ENCODE measurements at places on chromosomes 3 and 15.

GRCh38 chr3:47890828-47891612 lies 88.1 kb downstream of the DHX30 start:
- no peak for DNase-seq

DNA sequence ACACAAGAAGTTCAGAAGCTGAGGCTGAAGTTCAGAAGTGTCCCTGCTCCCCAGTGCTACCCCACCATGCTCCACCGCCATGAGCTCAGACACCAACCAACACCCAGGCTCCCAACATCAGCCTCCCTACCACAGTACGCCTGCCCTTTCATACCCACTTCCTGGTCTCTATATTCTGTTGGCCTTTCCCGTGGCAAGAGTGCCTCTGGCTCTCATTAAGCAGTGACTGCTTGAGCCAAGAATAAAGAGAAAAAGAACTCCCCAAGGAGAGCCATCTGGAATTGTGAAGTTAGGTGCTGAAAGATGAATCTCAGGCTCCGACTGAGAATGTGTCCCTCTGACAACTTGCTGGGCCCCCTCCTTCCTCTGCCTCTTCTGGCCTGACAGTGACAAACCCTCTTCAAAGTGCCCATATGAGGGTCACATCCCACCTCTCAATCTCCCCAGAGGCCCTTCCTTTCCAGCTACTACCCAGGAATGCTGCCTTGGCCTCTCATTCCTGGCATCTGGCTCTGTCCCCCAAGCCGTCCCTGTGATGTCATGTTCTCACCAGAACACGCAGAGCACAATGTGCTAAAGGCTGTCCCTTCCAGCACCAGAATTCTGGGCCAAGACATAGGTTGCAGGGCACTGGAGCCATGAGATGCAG lies 306.8 kb downstream of the NTRK3 start:
- no peak for DNase-seq

DNA sequence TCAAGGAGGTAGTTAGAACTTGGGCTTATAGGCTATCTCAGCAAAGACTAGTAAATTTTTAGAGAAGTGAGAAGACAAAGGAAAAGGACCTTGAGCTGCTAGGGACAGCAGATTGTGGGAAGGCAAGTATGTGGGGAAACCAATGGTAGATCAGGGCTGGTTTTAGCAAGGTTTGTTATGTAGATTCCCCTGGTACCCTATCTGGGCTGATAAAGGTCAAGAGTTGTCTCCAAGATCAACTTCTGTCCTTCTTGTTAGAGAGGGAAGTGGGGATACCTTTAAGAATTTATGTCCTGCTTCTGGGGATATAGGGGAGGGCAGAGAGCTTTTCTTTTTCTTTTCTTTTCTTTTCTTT lies 28.9 kb downstream of the KAT2B start:
- no peak for DNase-seq

DNA sequence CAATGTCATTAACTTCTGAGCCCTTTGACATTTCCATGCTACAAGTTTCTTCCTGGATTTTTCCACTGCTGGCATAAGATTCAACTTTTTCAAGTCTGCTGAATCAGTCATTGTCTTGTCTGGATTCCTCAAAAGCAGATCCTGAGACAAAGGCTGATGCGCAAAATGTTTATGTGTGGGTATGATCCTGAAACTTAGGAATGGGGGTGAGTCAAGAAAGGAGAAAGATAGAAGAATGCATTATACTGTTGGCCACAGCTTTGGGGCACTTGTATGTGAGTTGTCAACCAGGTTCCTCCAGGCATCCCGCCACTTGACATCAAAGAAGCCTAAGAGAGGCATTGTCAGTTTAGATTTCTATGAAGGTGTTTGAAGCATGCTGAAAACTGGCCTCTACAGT lies 50.4 kb downstream of the FOXB1 start:
- no peak for DNase-seq

GRCh38 chr15:69781411-69782125 lies 316.1 kb downstream of the TLE3 start:
- DNase-seq = no peak

GRCh38 chr3:16928386-16929132 lies 43.8 kb downstream of the PLCL2 start:
- no peak for DNase-seq

DNA sequence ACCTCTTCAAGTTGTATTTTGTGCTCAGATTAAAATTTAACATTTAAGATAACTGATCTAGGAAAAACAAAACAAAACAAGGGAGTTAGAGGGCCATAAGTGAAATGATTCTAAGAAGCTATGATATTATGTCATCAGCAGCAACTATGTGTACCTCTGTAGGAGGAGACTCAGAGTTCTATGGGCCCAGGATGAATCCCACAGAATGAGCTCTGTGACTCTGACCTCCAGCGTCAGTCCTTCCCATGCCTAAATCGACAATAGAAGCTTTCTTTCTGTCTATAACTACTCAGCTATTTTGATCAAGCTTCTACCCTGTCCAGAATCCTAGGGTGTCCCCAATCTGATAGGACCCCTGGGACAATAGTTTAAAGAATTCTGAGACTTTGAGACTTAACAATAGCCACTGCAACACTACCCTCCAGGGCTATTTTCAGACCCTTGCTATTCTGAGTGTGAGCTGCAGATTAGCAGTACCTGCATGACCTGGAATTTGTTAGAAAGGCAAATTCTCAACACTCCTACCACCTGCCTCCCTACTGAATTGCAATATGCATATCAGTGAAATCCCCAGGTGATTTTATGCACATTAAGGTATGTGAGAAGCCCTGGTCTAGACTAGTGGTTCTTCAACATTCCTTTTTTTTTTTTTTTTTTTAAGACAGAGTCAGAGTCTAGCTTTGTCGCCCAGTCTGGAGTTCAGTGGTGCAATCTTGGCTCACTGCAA lies 66.7 kb downstream of the ARHGAP31 start:
- no peak for DNase-seq

DNA sequence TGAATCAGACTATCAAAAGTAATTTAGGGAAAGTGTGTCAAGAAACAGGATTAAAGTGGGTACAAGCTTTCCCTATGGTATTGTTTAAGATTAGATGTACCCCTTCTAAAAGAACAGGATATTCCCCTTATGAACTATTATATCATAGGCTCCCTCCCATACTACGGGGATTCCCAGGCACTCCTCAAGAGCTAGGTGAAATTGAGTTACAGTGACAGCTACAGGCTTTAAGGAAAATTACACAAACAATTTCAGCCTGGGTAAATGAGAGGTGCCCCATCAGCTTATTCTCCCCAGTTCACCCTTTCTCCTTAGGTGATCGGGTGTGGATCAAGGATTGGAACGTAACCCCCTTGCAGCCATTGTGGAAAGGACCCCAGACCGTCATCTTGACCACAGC lies 240.8 kb upstream of the CNTN6 start:
- no peak for DNase-seq

DNA sequence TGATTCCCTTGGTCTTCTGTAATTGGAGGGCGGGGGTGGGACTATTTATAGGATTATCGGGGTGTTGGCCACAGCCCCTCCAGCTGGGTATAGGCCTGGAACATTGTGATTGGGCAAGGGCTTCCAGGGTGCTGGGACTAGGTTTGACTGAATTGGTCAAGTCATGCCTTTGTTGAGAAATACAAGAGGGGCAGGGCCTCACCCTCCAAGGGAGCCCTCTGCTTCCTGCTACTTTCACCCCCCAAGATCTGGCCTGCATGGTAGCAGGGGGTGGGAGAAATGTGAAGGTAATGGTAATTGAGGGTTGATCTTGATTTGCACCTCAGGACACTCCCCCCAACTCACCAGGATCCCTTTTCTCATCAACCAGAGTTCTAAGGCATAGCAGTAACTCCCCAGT lies 25.2 kb downstream of the TRIM71 start:
- no peak for DNase-seq

DNA sequence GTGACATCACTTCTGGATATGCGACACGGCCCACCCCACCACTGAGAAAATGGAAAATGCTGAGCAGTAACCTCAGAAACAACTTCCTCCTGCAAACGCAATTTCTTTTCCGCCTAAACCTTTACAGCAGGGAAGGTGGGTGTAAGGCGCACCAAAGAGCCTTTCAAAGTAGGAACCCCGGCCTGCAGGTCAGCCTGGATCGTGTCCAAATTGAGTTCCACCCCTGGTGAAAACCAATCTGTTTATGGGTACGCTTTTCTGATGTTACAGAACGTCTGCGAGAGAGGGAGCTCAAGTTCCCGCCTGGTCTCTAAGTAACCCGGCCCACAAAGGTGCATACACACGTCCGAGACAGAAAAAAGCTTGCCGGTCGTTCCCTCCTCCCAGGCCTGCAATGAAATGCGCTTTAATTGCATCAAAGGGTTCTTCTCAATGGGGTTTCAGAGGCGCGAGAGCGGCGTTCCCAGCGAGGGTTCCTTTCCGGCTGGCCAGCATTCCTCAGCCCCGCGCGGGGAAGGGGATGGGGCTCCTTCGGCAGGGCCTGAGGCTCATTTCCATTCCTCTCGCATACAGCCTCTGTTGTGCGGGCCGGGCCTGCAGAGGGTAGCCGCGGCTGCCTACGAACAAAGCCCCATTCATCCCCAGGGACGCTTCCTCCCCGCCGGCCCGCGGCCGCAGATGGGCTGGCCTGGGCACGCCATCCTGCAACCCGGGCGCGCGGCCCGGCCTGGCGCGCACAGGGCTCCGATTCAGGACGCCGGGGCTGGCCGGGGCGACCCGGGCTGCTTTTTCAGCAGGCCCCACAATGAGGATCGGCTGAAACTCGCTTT lies 138.1 kb downstream of the TMCO5A start:
- no peak for DNase-seq

GRCh38 chr3:51942603-51943450 lies 664 bp downstream of the PARP3 start:
- peak; percentile 62 for DNase-seq

GRCh38 chr3:184655597-184655996 lies 56.3 kb downstream of the MAGEF1 start:
- no peak for DNase-seq

GRCh38 chr3:129553719-129554118 lies 10.7 kb downstream of the H1-8 start:
- no peak for DNase-seq

GRCh38 chr15:40533763-40534364 lies 31.0 kb downstream of the CCDC32 start:
- no peak for DNase-seq

- no peak for DNase-seq
These were observed 129.9 kb downstream of the SMAD6 start for GRCh38 chr15:66831801-66832390.

DNA sequence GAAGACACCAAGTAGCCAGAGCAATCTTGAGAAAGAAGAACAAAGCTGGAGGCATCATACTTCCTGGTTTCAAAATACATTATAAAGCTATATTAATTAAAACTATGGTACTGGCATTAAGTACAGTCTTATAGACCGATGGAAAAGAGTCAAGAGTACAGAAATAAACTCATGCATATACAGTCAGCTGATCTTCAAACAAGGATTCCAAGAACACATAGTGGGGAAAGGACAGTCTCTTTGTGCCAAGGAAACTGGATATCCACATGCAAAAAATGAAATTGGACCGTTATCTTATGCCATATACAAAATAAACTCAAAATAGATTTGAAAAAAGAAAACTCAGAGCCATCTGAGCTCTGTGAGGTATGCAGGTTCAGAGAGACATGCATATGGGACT lies 57.4 kb downstream of the SERP1 start:
- no peak for DNase-seq

DNA sequence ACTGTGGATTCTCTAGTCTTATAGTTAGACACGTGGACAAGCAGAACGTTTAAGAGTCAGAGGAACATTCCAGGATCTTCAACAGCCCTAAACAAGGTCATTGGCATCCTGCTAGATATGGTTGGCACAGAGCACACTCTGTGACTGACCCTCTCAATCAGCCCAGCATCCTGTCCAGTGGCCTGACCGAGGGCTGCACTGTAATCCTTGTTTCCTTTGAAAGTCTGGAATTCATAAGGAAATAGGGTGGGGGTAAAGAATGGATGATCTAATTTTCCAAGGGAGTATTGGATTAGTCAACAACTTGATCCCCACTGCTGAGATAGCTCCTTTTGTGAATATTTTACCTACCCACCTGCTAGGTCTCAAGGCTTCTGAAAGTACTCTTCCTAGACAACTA lies 94.5 kb upstream of the DLG1 start:
- DNase-seq = no peak

DNA sequence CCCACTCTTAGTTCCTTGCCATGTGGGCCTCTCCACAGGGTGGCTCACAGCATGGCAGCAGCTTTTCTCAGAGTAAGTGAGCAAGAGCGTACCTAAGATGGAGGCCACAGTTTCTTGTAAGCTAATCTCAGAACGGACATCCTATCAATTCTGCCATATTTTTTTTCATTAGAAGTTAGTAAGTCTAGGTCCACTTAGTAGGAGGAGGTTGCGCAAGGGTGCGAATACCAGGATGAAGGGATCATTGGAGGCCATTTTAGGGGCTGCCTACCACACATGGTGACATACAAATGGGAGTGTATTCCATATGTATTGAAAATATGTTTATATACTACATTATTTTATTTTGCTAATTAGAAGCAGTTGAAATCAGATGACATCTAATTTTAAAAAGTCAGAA lies 31.5 kb downstream of the NR1D2 start:
- DNase-seq = no peak

- DNase-seq = no peak
These were observed 92.4 kb downstream of the MEGF11 start for GRCh38 chr15:66161108-66161507.

DNA sequence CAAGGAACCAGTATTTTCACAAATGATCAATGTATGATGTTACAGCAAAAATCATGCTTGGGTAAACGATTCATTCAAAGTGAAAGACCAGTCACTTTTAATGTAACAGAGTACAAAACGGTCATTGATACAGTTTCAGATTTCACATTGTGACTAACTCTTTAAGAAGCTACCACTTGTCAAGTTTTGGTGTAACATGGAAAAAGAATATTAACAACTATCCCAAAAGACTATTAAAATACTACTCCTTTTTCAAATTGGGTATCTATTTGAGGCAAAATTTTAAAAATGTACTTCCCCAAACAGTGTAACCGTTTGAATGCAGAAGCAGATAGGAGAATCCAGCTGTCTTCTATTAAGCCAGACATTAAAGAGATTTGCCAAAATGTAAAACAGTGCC lies 31.7 kb downstream of the AKAP13 start:
- no peak for DNase-seq
